ENCODE measurements at places on chromosomes 5 and 9.

DNA sequence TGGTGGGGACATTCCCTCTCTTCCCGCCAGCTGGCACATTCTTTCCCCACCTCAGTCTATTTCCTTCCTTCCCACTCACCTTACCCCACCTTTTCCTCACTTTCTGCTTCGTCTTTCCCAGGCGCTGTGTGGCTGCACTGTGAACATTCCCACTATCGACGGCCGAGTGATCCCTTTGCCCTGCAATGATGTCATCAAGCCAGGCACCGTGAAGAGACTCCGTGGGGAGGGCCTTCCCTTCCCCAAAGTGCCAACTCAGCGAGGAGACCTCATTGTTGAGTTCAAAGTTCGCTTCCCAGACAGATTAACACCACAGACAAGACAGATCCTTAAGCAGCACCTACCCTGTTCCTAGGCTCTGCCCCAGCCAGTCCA is 7.3 kb downstream of the DNAJB5 start:
- no peak for DNase-seq

DNA sequence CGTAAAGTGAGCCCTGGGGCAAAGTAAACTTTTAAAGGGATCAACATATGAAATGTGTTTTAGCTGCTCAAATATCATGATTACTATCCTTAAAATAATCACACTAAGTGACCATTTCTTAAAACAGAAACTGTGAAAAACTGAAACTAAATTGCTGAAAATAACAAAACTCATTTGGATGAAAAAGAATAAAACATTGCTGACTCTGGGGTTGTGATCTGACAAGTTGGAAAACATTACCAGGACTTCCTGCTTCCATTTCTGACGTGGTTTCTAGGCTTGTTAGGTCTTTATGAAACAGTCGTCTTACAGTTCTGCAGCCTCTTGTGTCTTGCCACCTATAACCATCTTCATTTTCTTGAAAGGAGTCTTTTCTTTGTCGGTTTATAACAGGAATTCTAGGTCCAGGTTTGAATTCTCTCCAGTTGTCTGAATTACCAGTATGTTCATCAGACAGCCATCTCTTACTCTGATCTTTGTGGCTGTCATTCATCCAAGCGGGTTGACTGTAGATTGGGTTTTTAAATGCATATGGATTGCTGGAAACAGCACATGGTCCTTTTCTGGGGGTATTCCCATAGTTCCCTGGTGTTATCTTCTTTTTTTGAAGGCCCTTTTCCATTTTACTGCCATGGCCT is 1.7 kb downstream of the TUT7 start:
- no peak for DNase-seq

GRCh38 chr9:137049544-137050449 is 3.8 kb upstream of the NPDC1 start:
- DNase-seq, result no peak

GRCh38 chr5:139407517-139407916 is 3.6 kb upstream of the SPATA24 start:
- no peak for DNase-seq

GRCh38 chr5:62327138-62328053 is 21.4 kb downstream of the KIF2A start:
- DNase-seq, result no peak

GRCh38 chr5:180315762-180316212 is 23.9 kb upstream of the MAPK9 start:
- peak; percentile 77 for DNase-seq

DNA sequence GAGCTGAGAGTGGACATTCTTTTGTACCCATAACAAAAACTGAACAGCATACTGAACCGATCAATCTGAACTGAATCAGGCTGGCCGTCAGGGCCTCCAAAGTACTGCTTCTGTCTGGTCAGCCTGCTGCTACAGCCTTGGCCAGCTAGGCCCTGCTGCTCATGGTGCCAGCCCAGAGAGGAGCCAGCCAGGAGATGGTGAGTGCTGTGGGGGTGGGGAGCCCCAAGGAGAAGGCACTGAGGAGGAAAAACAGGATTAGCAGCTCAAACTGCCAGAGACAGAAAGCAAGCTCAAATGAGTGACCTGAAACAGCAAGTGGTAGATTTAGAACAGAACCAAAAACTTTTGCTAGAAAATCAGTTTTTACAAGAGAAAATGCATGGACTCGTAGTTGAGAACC is 23.9 kb downstream of the SRP19 start:
- no peak for DNase-seq

DNA sequence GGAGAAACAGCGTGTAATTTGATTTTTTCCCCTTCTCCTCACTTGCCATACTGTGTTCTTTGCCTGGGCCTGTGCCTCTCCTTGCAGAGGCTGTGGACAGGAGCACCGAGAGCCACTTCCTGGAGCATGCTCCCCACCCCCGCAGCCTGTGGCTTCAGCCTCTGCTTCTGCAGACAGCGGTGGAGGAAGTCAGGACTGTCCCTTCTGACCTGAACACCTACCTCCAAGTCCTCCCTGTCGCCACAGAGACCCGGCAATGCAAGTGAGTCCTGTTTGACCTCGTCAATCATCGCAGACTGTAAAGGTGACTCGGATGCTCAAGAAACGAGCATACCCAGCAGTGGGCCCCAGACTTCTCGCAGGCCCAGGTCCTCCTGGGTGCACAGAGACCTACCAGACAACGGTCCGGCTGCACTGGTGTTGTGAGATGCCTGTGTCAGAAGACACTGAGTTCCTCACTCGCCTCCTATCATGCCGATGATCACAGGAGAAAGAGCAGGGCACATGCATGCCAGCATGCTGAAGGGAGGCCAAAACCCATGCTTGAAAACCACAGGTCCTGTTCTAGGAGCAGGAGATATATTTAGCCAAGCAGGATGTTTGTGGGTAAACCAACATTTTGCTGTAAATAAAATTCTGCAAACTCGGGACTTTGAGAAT is 198.8 kb downstream of the AUH start:
- DNase-seq, result no peak

DNA sequence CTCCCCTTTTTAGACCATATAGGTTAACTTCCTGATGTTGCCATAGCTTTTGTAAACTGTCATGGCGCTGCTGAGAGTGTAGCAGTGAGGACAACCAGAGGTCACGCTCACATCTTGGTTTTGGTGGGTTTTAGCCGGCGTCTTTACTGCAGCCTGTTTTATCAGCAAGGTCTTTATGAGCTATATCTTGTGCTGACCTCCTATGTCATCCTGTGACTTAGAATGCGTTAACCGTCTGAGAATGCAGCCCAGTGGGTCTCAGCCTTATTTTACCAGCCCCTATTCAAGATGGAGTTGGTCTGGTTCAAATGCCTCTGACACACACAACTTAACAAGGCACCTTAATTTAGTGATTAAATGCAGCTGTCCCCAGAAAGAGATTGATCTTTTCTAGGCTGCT is 23.9 kb upstream of the KDM4C start:
- no peak for DNase-seq

GRCh38 chr9:34065541-34065940 is 16.9 kb upstream of the UBAP2 start:
- no peak for DNase-seq

- no peak for DNase-seq
Observed at GRCh38 chr5:135215617-135216470, 181.8 kb upstream of the PITX1 start.

DNA sequence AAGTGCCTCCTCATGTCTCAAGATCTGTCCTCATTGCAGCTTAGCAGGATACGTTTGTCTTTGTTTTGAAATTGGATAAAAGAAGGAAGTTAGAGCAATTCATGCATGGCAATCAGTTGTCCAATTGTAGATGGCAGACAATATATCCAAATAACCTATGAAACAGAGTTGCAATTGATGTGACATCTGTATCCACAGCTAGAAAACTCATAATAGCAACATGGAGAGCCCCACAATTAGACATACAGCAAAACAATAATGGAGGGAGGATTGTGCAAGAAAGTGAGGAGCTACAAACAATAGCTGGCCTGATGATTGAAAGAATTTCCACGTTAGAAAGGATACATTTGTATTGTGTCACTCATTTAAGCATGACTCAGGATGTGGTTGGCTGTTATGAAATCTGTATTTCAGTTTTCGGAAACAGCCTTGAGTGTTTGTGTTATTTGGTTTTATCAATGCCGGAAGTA is 132.0 kb downstream of the FAM174A start:
- DNase-seq, result no peak

DNA sequence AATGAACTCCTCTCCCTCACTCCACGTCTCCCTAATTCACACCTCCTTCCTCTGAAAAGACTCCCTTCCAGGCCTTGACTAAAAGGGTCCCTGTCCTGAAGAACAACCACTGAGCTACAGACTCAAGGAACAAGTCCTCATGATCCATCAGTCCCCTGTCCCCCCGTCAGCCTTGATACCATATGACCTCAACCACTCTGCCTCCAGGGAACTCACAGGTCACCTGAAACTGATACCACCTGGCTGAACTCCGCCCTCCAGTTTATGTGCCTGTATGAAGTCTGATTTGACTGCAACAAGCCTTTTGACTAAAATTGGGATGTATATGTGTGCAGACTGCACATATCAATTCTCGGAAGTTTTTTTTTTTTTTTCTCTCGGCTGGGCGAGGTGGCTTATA is 88.7 kb downstream of the UGCG start:
- no peak for DNase-seq

- no peak for DNase-seq
Observed at GRCh38 chr9:124309667-124310084, 51.9 kb downstream of the NEK6 start.

DNA sequence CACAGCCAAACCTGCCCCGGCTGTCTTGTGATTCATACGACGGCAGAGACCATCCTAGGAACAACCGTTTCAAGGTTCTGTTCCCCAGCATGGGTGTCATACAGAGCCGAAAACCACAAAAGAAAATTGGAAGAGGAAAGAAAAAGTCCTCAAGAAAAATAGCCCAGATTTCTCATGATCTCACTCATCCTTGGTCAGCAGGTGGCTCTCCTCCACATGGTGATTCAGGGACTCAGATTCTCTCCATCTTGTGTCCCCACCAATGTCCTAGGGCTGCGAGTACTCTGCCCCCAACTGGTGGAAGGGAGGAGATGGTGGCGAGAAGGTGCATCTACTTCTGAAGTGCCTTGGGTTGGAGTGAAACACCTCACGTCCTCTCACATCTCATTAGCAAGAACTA is 25.6 kb downstream of the PDZD2 start:
- no peak for DNase-seq

- DNase-seq, result no peak
Observed at GRCh38 chr9:108850293-108850897, 5.4 kb downstream of the ACTL7B start.

GRCh38 chr9:37060833-37061232 is 26.8 kb upstream of the PAX5 start:
- no peak for DNase-seq

- no peak for DNase-seq
Observed at GRCh38 chr5:178551059-178551458, 39.1 kb downstream of the COL23A1 start.

DNA sequence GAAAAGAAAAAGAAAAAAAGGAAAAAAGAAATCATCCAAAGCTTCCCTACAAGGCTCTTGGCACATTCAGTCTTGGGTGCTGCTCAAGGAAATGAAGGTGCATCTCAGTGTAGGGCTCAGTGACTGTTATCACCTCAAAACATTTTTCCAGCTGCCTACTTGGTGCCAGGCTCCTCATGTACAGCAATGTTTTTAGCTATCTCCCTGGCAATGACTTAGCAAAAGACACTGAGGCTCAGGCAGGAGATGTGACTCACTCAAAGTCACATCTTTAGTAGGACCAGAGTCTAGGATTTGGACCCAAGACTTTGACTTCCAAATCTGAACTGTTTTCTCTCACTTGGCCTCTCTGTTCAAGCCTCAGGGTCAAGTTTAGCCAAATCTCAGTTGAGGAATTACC is 264.2 kb downstream of the CRB2 start:
- DNase-seq, result no peak

DNA sequence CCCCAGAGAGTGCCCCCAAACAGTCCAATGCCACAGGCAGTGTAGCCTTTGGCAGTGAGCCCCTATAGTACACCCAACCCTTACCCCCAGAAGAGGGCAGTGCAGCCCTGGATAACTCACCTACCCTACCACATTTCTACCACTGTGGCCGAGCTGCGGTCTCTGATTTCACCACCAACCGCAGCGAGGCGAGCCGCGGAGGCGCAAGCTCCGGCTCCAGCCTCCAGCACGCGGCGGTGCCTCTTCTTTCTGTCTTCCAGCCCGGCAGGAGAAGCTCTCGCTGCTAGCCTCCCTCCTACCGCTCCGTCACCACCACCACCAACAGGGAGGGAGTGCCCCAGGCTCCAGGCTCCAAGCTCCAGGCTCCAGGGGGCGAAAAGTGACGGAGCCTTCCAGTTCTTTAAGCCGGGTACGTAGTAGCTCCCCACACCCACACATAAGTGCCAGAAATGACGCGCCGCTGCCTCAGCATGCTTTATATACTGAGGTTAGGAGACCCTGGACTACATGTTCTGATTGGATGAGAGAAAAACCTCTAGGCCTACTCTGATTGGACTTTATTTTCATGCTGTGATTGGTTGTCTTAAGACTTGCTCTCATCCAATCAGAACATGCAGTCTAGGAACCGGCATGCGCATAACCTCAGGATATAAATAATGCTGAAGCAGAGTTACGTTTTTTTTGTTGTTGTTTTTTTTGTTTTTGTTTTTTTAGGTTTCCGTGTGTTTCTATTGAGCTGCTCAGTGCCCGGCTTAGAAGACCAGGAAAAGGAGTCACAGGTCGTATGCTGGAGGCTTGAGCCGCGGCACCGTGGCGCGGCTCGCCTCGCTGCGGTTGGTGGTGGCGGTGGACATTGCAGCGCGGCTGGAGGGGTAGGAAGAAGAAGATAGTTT is at the start of gene PCAT7:
Gene PCAT7, plus strand, starts transcription at position 645 of the 893 bp plus-strand sequence.
- no peak for DNase-seq

DNA sequence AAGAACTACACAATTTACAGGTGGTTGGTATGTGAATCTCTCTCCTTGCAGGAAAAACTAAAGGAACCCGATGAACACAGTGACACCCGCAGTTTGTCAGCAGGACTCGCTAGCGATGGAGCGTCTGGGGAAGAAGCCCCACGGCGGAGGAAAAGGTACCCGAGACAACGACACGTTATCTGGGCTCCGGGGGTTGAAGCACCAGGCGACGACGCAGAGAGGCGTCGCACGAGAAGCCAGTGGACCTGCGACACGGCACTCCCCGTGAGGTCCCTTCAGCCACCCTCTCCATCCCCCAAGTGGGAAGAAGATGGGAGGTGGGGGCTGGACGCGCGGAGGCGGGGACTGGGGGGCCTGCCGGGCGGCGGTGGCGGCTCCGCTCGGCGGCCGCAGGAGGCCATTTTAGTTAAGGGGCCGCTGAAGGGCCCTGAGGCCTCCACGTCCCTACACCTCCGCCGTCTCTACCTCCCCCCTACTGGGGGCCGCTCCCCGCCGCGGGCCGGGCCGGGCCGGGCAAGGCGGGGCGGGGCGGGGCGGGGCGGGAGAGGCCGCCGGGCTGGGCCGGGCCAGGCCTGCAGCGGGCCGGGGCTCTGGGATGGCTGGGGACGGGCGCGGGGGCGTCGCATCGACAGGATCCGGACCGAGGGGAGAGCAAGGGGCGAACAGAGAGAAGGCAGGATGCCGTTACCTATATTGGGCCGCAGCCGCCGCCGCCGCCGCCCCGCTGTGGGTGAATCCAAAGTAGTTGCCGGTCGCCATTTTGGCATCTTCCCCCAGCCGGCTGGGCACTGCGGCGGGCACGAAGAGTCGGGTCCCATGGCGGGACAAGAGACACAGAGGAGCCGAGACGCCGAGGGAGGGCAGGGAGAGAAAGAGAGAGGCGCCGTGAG is 754 bp downstream of the ZFR start:
- DNase-seq, result peak; percentile 66
